Left colon (tissue), 2 donors: ENCODE measurements at places on chromosomes 5 and 9.

GRCh38 chr9:75918154-75918553 is 27.7 kb downstream of the PCSK5 start:
- no peak for DNase-seq

DNA sequence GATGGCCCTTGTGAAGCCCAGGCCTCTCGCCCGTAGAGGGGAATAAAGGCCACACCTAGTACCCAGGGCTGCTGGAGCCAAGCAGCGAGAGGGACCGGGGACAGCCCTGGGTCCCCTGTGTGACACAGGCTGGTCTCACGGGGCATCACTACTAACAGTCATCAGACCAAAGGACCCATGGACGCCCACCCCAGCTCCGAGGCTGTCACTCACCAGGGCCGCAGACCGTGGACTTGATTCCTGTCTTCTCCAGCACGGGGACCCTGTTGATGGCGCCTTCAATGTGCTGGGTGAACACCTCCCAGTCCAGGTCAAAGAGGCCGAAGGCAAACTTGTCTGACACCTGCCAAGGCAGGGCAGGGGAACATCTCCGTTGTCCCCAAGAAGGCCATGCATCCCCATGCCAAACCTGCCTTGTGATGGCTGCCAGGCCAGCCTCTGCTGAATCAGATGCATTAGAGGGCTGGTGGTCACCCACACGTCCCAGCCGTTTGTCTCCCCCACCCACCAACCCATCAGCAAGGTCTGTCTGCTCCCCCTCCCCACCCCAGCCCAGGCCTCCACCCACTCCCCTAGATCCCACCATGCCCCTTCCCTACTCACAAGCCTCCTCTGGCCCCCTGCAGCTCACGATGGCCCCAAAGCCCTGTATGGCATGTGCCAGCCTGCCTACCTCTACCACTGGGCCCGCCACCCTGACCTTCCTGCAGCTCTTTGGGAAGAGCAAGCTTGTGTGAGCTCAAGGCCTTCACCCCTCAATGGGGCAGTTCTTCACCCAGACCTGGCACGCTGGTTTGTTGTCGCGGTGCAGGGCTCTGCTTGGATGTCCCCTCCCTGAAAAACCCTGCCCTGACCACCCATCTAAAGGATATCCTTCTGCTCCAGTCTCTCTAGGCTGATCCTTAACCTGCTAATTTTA is 20.8 kb downstream of the SARDH start:
- DNase-seq, result no peak

DNA sequence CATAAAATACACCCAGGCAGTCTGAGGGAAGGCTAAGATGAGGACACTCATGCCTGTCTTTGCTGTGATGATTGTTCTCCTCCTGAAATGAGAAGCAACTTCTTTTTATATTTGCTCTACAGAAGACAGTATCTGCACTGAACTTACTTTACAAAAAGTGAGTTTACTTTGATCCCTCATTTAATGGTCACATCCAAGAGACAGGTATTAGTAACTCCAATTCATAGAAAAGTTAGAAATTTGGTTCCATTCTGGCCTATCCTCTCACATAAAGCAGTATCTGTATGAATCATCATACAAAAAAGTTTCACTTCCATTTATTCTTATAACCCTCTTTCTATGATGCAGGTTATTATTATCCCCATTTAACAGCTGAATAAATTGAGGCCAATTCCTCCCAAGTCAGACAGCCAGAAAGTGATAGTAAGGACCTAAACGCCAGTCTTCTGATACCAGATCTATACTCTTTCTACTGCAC is 15.2 kb downstream of the TSTD2 start:
- DNase-seq, result no peak

DNA sequence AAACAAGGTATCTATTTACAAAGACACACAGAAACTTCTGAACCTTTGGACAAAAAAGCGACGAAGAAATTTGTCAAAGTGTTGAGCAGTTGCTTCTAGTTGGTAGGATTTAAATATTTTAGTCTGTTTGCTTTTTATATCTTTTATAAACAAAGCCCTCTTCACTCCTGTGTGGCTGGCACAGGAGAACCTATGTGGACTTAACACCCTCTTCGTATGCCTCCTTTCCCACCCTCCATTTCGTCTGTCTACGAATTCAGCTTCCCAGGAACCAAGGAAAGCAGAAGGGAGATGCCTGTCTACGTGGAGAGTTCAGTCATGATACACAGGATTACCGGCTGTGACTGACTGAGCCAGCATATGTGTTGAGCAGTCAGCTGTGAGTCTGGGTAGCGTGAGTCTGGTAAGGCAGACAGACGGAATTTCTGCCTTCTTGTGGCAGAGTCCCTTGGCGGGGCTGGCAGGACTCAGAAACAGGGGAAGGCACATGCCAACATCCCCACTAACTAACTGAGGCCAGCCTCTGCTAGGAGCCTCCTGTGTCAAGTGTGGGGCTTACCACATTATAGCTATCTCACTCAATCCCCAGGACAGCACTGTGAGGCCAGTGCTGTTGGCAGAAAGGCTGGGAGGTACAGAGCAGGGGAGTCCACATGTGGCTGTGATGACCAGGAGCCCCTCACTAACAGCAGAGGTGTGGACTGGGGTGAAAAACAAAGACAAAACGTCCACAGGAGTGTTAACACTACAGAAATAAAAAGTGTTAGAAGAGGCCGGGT is 13.9 kb upstream of the ZFP62 start:
- no peak for DNase-seq

DNA sequence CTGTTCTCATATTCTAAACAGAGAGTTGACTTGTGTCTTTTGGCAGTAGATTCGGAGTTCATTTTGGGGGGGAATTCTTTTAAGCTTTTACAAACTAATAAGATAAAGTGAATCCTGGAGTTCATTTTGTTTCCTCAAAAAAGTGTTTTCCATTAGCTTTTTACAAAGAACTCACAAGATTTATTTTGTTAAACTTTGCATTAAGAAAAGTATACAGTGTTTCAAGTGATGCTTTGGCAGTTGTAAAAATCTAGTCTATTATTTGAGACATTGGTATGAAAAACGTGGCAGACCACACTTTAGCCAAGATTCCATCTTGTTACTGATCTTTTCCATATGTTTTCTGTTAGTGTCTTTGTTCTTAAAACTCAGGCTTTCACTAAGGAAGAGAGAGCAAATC is 1.2 kb upstream of the OMD start:
- no peak for DNase-seq
